Activated T-helper 9 cell treated with anti-CD3 and anti-CD28 coated beads, Interleukin-2, amount 50 U/mL, for 16 hours (primary cell): ENCODE measurements at places on chromosomes 6 and 20.

GRCh38 chr6:77740380-77740779, 87.5 kb downstream of the MEI4 start:
- no peak for DNase-seq

DNA sequence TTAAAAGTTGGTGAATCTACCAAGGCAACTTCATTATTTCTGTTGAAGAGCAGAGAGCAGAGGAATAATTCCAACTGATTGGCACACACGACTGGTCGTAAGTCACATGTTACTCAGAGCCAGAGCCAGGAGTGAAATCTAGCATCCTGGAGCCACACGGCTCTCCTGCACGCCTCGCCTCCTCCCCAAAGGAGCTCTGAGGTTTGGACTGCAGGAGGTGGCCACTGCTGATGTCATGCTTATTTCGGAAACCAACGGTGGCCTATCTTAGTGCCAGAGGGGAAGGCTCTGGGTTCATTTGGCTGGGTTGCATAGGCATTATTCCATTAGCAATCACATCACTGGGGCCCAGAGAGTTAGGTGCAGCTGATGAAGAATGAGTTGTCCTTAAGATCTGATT, 123.5 kb upstream of the RALGAPA2 start:
- DNase-seq = no peak

GRCh38 chr20:33169176-33169794, 1.3 kb downstream of the BPIFA2 start:
- DNase-seq = no peak

DNA sequence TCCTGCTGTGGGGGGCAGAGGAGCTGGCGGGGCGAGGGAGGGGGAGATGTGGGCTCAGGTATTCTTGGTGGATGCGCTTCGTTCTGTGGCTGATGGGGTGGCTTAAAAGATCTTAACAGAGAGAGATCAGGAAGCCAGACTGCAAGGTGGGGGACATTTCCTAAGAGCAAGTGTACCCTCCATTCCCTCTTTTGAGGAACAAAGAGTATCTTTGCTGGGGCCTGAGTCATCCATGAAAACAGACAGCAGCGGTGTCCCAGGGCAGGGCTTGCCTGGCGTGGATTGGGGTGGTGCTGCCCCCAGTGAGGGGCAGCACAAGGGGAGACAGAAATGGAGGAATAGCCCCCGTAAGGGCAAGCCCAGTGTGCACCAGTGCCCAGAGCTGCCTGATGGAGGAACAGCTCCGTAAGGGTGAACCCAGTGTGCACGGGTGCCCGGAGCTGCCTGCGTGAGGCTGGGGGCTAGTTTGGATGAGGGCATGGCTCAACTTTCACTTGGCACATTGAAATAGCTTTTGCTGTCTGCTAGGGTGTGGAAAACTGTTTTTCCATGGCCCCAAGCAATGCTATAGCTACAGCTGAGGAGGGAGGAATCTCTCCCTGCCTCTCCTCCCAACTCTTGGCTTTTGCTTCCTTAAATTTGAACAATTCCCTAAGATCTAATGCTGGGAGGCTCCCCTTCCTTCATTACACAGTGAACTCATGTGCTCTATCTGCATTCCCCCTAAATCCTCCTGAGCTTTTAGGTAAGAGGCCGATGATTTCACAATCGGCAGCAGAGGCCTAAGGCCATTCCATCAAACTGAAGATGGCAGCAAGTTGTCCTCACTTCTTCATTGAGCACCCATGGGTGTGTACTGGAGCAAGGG, 12.9 kb downstream of the MAPK13 start:
- no peak for DNase-seq

DNA sequence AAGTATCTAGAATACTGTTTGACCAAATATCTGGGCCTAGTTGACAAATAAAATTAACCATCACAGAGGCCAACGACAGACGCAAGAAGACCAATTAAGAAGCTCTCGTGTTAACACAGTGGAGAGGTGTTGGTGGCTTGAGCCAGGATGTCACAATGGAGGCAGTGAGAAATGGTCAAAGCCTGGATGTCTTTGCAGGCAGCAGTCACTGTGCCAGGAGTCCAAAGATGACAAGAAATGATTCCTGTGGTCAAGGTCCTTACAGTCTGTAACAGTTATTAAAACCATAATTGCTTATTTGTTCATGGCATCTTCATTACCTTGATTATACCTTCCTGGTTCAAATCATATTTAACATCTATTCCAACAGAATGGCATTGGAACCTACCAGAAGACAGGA, 91.3 kb upstream of the EDN1 start:
- DNase-seq = no peak

GRCh38 chr6:47483853-47484546, 6.4 kb downstream of the CD2AP start:
- no peak for DNase-seq

DNA sequence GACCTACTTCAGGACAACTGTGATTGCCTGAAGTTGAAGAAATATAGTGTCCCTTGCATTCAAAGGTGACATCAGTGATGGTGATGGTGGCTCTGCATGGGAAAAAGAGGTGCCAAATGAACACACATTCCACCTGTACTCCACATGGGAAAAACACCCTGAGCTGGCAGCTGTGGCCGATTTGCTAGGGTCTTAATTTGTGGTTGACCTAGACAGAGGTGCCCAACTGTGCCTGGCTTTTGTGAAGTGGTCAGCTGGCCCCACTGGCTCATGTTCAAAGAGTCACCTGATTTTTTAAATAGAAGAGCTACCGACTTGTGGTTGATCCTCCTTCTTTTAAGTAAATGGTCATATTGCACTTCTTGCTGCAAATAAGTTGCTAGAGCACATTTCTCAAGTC, 7.6 kb upstream of the GCNT2 start:
- no peak for DNase-seq

DNA sequence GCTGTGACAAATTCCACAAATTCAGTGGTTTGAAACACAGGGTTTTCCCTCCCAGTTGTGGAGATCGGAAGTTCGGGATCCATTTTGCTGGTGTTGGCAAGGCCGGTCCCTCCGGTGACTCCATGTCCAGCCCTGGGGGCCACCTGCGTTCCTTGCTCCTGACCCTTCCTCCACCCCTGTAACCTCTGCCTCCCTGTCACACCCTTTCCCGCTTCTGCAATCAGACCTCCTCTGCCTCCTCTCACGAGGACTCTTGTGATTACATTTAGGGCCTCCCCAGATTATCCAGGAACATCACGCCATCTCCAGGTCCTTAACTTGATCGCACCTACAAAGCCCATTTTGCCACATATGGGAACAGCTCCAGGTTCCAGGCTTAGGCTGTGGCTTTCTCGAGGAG, 12.5 kb downstream of the RPS6KA2 start:
- no peak for DNase-seq

GRCh38 chr6:53868626-53869025, 73.8 kb downstream of the LRRC1 start:
- no peak for DNase-seq

GRCh38 chr6:19632786-19633185, 204.4 kb upstream of the ID4 start:
- DNase-seq = no peak

GRCh38 chr20:11976966-11977365, 59.3 kb downstream of the BTBD3 start:
- DNase-seq = no peak

DNA sequence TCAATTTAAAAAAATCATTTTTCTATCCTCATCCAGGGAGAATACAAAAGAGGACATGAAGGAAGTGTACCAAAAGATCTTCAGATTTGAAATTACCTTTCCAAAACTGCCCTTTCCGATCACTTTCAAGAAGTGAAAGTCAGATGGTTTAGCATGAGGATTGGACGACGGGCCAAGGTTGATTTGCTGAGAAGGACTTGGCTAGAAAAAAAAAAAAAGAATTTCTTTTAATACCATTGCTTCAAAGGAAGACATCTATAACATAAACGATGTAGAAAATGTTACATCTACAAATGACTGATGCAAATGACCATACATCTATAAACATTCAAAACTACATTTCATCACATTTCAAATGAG, 120.9 kb upstream of the SLC2A12 start:
- no peak for DNase-seq

GRCh38 chr20:48357714-48358113, 470.1 kb downstream of the PREX1 start:
- DNase-seq = no peak

- DNase-seq = no peak
Observed at GRCh38 chr6:47299965-47300364, 9.7 kb downstream of the TNFRSF21 start.
